ENCODE measurements at places on chromosomes 1 and 21.

DNA sequence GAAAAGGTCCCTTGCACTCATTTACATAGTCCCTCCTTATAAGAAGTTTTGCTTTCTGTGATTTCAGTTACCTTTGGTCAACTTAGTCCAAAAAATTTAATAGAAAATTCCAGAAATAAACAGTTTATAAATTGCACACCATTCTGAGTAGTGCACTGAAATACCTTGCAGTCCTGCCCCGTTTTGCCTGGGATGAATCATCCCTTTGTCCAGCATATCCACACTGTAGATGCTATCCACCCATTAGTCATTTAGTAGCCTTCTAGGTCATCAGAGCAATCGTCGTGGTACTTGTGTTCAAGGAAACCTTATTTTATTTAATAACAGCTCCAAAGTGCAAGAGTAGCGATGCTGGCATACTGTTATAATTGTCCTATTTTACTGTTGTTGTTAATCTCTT lies 38.0 kb downstream of the SPRTN start:
- no peak for DNase-seq

GRCh38 chr1:204313675-204314074 lies 46.1 kb downstream of the PLEKHA6 start:
- no peak for DNase-seq

- DNase-seq: no peak
These were observed at the start of gene BTBD19 for GRCh38 chr1:44808063-44808937. BTBD19 (plus strand) TSS chr1:44808523; CDS start chr1:44808821, 298 bp downstream.

DNA sequence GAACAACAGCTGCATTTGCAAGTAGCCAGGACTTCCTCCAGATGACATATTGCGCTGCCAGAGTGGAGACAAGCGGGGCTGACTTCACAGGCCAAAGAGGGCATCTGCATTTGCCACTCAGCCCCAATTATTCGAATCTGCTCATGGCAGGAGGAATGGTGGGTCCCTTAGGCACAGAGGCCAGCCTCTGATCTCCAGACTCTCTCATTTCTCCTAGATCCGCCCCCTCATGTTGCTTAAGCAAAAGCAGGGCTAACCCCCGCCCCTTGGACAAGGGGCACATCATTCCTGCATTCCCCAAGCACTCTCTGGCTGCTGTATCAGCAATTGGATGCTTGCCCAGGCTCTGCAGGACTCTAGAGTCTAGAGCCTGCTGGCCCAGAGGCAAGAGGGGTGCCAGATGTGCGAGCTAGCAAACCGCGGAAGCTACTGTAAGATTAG lies 262.4 kb downstream of the ST6GALNAC3 start:
- no peak for DNase-seq

DNA sequence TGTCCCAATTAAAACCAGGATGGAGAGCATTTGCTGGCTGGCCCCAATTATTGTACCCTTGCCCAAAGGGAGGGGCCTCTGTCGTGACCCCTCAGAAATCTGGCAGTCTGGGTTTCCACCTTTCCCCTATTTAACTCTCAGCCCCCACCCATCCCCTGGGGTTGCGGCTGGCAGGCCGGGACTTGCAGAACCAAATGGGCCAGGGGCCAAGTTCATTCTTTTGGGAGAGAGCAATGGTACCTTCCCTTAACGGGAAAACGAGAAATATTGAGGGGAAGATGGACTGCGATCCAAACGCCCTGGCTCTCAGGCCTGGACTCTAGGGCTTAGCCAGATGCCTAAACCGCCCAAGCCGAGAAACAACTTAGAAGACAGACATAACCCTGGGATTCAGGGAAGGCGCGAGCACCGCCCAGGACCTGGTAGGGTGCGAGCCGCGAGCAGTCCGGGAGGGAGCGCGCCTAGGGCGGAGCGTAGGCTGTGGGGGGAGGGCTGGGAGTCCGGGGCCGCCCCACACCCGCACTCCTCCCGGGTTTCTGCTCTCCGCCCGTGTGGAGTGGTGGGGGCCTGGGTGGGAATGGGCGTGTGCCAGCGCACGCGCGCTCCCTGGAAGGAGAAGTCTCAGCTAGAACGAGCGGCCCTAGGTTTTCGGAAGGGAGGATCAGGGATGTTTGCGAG lies at the start of gene SLC27A3:
Gene SLC27A3, plus strand, starts transcription at position 628 of the 678 bp plus-strand sequence. CDS start 91 bp downstream, outside the sequence.
- no peak for DNase-seq

DNA sequence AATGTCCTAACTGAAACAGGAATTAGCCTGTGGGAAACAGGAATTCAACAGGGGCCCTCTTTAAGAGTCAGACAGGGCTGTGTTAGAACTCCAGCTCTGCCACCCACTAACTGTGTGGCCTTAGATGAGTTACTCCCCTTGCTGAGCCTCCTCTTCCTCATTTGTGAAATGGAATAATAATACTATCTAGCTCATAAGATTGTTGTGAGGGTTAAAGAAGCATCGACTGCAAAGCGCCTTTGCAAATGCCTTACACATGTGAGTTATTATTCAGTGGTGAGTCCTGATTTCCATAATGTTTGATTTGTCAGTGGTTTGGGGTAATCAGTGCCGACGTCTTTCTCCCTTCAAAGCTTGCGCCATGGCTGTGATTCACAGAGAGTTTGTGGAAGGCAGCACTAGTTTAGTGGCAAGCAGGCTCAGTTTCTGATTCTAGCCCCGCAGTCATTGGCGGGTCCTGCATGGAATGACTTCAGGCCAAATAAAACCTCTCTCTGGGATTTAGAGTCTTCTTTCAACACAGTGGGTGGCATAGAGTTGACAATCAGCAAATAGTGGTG lies 388.5 kb downstream of the PLPP3 start:
- no peak for DNase-seq

DNA sequence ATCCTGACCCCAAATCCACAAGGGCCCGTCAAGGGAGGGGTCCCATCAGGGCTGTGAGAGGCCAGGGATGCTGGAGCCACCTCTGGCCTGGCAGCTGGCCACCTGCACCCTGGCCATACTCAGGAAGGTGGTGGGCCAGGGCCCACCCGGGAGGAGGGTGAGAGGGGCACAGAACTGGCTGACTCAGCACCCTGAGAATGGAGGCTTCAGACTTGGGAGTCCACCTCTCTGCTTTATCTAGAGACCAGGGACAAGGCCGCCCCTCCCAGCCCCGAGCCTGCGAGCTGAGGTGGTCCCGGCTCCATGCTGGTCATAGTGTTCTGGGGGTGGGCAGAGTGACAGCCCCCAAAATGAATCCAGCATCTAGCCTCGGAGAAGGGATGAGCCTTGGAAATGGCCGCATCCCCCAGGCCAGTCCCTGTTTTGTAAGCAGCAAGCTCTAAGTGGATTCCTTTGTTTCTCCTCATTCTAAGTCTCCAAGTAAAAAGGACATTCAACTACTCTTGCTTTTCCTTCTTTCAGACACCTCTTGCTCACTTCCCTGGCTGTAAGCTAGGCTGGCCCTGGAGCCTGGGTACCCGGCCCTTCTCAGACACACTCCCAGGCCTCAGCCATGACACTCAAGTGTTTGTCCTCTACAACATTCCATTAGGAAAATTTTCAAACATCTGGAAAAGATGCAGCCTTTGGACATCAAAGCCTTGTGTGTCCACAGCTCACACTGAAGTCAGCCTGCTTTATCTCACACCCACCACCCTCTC lies 12.3 kb downstream of the WNT3A start:
- no peak for DNase-seq

DNA sequence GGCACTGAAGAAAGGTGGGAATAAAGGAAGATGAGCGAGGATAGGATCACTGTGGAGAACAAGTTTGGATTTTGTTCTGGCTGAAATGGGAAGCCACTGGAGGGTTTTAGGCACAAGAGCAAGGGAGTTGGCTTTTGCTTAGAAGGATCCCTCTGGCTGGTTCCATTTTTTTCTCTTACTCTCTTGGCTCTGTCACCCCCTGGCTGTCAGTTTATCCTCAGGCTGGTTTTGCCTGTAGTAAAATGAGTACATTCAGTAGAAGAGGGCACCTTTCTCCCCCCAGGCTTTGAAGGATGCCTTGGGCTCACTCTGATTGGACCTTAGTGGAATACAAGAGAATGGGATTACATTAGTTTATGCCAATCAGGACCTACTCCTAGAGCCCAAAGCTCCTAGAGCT lies 17.1 kb downstream of the CACHD1 start:
- DNase-seq: no peak

DNA sequence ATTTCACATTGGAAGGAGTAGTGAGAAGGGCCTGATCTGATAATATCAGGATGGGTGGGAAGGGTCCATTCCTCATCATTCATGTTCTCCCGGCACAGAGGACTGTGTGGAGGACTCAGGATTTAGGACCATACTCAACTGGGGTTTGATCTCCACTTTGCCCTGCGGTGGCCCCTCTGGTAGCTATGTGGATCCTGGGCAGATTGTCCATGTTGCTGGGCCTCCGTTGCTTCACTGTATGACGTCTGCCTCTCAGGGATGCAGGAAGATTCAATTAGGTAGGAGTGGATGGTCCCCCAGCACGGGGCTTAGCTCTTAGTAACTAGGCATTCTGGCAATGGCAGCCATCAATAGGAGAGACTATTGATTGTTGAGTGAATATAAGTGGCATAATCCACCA lies 2.3 kb downstream of the ETS2 start:
- no peak for DNase-seq

GRCh38 chr1:77347646-77348045 lies 65.8 kb downstream of the AK5 start:
- DNase-seq: no peak

DNA sequence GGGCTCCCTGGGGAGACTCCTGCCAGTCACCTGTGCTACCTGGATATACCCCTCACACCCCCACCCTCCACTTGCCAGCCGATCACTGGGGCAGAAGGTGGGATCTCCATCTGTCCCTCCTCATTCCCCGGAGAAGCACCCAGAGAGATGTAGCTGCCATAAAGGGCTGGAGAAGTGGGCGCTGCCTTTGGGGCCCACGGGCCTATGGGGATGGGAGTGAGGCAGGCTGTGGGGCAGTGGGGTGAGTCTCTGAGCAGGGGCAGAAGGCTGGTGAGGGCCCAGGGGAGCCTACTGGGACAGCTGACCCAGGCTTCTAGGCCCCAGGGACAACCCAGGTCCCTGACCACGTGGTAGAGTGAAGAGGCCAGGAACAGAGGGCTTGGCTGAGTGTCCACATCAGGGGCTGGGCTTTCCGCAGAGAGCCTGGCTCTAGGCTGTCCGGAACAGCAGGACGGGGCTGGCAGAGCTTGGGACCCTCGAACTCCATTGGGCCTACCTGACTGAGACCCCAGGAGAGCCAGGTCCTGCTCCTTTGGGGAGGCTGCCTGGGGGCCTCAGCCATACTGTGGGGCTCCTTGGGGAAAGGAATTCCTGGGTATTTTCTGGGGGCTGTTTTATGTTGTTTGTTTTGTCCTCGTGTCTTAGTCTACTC lies 205.9 kb upstream of the VAMP3 start:
- no peak for DNase-seq

GRCh38 chr1:209989525-209989924 lies 51.5 kb downstream of the SYT14 start:
- DNase-seq: peak; percentile 36

DNA sequence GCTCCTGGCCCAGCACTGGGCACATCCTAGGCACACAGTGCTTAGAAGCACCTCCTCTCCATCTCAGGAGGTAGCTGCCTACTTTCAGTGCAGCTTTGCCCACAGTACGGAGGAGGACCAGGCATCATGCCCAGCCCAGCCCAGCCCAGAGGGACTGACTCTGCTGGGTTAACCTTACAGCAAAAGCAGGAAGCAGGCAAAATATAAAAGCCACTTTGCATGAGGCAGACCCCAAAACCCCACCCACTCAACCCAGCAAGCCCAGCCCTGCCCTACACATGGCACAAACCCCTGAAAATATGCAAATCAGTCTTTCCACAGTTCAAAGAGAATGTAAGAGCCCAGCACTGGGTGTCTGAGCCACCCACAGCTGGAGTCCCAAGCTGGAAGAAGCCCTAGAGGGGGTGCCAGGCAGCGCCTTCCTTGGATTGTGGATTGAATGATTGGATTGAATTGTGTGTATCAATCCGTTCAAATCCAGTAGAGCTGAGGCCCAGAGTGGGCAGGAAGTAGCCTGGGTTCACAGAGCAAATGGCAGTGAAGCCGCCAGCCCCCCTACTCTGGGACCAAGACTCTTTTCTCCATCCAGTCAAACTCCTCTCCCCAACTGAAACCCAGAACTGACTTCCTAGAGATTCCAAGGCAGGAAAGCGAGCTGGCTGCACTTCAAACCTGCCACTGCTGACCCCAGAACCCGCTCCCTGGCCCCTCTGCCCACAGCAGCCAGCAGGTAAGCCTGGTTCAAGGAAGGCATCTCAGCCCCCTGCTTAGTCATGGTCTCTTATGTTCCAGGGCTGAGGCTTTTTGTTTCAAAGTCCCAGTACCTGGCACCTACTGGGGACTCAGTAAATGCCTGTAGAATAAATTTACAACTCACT lies 117.7 kb downstream of the LACTBL1 start:
- DNase-seq: no peak

DNA sequence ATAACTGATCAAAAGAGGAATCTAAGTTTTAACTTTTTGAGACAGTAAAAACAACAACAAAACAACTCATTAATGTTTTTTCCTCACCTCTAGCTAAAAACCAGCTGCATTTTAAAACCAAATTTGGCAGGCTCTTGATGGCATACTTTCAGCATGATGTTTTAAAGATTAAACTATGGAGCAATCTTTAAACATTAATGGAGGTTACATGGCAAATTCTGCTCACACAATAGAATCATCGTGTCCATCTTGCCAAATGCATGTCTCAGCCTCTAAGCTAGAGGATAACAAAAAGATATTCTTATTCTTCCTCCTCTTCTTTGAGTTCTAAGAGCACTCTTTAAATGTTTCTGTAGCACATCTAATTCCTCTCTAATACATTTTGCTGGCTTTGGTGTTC lies 579.8 kb upstream of the PKN2 start:
- no peak for DNase-seq

DNA sequence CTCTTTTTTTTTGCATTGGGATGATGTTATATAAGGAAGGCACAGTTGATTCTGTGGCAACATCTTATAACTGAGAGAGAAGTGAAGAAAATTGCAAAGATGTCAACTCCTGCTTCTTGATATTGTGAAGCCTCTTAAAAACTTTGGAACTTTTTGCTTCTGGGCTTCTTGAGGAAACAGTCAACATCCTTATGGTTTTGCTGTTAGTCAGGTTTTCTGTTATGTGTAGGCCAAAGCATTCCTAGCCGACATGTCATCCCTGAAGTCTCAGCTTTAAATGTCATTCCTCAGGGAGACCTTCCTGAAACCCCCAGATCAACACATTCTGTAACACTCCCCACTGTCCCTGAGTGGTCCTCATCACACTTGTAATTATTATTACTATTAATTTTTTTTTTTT lies 12.6 kb downstream of the FALEC start:
- no peak for DNase-seq
